Lower leg skin (tissue), 4 donors: ENCODE measurements at places on chromosomes 2 and 18.

DNA sequence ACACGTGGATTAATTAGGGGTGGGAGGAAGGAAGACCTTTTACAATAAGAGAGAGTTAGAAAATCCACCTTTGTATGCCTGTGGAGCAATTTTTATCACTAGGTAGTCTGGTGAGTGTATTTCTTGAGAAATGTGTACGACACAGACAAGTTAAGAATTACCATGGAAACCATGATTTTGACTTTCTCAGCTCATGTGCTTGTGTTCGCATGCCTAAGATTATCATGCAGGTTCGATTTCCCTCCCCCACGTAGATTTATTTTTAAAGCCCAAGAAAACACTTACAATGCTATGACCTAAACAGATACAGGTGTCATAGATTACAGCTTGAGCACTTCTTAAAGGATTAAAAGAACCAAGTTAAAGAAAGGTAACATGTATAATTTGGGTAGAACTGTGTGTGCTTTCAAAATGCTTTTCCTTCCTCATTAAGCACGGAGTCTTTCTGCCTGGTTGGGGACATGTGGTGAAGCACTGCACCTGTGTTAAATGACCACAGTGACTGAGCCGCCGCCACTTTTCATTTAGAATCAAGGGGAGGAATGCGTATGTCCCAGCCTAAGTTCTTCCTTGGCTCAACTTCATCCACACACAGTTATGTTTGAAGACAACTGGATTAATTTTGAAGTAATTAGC, 16.6 kb downstream of the SERTAD2 start:
- DNase-seq: peak; percentile 75

DNA sequence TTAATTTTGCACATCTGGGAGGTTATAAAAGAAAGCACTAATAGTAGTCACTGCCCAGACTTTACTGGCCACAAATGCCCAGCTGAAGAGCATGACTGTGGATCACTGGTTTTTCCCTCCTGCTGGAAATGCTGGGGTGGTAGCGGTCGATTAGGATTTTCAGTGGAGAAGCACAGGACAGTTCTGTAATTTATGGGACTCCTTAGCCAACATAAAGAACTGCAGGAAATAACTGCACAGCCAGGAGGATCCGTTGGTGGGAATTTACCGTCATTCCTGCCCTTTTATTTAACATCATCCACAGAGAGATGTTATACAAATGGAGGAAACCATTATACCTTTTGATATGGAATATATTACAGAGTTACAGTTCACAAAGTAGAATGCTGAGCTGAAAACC, 61.5 kb downstream of the TNFRSF11A start:
- DNase-seq: no peak

GRCh38 chr18:58727776-58728500, 56.7 kb downstream of the MALT1 start:
- DNase-seq: no peak

DNA sequence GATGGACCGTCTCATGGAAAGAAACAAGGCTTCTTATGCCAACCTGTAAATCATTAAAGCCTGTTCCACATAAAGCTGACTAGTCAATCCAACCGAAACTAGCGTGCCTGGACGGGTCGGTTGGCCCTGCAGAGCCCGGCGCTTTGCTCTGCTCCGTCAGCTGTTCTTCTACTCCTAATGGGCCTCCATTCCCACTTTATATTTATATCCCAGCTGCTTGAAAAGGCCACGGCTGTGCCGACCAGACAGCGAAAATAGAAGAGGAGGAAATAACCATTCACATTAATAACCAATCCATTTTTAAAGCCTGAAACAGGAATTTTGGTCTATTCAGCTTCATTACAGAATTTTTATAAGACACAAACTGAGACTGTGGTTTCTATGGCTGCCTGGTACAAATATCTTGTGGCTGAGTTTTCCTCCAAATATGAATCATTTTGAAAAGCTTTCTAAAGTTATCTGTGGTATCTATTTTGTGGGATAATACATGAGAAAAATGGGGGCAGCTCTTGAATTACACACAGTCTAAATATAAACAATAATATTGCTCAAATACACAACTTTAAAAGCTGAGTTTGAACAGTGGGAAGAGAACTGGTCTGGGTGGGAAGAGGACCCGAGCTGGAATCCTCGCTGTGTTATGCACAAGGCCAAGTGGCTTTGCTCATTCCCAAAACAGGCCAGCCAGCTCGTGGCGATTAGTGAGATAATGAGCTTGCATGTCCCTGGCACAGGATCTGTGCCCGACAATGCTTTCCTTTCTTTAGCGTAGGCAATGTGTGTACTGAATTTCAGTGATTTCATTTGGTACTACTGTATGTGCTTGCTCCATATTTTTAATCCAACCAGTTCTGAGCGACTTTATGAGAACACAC, 10.5 kb upstream of the FAM124B start:
- DNase-seq: peak; percentile 41

- peak; percentile 31 for DNase-seq
Measured at GRCh38 chr18:48154828-48155227, 224.4 kb upstream of the SMAD2 start.

DNA sequence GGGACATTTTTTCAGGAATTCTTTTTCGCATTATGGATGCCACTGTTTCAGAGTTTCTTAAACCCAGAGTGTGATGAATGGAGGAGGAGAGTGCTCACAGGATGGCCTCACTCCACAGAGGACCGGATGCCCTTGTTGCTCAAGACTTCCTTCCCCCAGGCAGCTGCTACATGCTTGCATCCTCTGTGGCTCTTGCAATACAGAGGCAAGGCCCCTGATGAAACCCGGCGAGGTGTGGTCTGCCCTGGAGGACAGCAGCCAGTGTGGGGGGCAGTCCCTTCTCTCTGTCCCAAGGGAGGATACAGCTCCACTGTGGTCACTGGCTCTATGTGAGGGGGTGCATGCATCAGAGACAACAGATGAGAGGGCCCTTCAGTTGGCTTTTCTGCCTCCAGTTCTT, 109.6 kb downstream of the SH3RF3 start:
- DNase-seq: peak; percentile 92

GRCh38 chr2:1707771-1708418, 36.4 kb downstream of the PXDN start:
- DNase-seq: peak; percentile 59

GRCh38 chr2:216492597-216493333, 5.9 kb upstream of the RPL37A start:
- DNase-seq: no peak

DNA sequence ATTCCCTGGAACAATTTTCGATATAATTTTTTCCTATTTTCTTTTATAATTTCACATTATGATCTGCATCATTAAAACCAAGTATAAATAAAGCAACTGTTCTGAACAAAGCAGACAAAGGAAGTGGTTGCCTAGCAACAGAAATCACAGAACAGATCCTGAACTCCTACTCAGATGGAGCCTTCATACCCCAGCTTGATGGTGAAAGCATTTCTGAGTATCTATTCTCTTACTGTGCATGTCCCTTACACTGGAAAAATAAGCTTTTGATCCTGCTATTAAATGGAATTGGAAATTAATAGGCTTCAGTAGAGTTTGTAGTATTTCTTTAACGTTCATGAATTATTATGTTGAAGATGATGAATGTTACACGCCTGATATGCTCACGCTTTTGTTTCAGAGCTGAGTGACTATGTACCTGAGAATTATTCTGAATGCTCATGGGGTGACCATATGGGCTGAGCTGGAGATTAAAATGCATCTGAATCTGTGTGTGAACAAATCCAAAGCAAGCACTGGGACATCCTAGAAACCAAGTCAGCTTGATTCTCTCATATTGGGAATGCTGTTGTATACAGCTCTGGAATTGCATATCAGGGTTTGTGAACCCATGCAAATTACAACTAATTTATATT, 254.0 kb downstream of the KCNJ3 start:
- no peak for DNase-seq

DNA sequence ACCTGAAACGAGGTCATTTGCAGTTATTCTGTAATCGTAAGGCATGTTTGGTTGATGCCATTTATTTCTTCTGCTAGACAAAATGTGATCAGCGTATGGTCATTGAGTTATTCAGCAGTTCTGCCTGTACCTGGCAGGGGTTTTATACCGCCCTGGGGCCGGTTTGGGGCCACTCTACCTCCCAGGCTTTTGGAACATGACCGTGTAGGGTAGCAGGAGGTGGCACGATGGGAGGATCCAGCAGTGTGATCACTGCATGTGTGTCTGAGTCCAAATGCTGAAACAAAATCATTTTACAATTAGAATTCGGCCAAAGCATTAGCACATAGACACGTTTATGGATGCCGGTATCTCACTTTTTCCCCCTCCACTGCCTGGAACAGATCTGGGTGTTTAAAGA, 26.7 kb downstream of the LPIN1 start:
- no peak for DNase-seq

DNA sequence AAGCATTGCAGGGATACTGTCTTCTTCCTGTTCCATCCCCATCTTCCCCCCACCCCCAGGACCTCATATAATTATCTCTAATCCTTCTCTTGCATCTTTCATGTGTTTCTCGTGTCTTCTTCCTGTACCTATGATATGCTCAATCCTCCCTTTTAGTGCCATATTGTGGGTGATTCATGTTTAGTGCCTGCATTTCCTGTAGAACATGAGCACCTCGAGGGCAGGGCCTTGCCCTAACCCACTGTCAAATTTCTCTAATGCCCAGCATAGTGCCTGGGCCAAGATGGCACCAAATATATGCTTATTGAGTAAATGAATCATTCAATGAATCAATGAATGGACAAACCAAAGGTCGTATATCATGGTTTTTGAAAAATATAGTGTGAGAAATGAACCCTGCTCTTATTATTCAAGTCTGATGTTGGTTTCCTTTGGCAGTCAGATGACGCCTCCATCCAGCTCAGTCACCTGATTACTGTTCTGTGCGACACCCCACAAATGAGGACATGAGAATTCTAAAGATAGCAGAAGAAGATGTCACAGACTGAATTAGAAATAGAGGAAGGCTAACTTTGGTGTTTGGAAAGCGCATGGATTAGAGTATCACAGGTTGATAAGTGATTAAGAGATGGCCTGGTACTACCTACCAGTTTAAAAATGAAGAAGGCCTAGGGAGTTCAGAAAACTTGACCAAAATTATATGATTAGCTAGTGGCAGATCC, 278.4 kb downstream of the PRKCE start:
- no peak for DNase-seq

- DNase-seq: no peak
Measured at GRCh38 chr2:216306868-216307267, 65.4 kb downstream of the MARCHF4 start.

- DNase-seq: no peak
Measured at GRCh38 chr2:99561804-99562203, 72.0 kb upstream of the REV1 start.

GRCh38 chr2:96205888-96206287, 2.7 kb downstream of the STARD7 start:
- no peak for DNase-seq

- DNase-seq: peak; percentile 93
Measured at GRCh38 chr2:7044253-7045250, 127.3 kb downstream of the RNF144A start.

GRCh38 chr2:235493775-235494715, at the start of gene AGAP1:
TSS of gene AGAP1 (plus strand) at chr2:235494043.
- DNase-seq: peak; percentile 97

GRCh38 chr2:202152104-202152715, 79.2 kb downstream of the KIAA2012 start:
- no peak for DNase-seq

- no peak for DNase-seq
Measured at GRCh38 chr2:105272176-105272575, 30.6 kb downstream of the GPR45 start.

DNA sequence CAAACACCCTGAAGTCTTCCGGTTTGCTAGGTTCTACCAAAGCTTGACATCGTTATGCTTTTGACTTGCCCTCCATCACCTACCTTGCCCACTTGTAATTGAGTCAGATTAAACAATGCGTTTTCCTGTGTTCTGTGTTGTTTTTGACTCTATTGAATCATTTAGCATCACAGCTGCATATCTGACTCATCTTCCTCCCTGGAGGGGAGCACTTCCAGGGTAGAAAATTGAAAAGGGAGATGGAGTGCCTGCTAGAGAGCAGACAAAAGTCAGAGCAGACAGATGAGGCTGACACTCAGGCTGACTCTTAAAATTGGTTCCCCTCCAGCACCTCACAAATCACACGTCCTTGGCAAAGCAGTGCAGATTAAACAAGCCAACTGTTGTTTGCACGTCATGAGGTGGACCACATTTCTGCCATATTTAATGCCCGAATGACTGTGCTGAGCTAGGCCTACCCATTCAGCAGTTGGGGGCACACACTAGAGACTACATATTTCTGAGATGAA, 2.2 kb downstream of the MPP4 start:
- DNase-seq: no peak

- DNase-seq: no peak
Measured at GRCh38 chr18:68721681-68722583, 7.0 kb upstream of the TMX3 start.

DNA sequence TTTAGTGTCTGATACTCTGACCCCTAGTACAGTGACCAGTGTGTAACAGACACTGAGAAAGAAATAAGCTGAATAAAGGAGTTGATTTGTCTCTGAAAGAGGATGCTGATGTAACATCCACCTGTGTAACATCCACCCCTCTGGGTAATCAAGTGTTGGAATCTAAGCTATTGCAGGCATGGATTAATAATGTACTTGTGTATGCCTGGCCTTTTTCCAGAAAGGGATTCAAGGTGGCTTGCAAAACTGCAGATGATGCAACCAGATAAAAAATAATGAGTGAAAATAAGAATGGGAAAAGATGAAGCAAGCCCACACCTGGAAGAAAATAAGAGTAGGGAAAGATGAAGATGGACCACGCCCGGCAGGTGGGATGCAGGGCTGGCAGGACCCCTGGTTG, 48.2 kb upstream of the FOXI3 start:
- no peak for DNase-seq

- DNase-seq: no peak
Measured at GRCh38 chr2:231541645-231542044, 11.4 kb upstream of the NMUR1 start.

DNA sequence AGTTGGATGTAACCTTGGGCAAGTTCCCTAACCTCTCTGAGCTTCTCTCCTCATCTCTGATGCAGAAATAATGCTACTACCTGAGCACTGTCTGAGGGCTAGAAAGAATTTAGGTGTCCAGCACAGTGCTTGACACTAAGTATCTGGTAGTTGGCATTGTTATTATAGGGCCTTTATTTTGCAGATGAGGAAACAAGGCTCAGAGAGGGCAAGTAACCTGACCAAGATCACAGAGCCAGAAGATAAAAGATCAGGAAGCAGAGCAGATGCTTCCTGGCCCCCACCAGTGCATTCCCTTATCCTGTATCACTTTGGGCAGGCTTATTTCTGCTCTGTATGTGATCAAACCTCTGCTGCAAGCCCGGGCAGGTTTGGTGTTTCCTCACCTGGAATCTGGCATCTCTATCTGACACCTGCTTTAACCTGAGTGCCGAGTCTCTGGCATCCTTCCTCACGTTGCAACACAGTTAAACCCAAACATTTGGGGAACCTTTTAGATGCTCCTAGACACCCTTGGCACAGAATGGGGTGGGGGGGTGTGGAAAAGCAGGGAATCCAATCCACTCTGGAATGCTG, 69.9 kb downstream of the PLB1 start:
- peak; percentile 81 for DNase-seq

DNA sequence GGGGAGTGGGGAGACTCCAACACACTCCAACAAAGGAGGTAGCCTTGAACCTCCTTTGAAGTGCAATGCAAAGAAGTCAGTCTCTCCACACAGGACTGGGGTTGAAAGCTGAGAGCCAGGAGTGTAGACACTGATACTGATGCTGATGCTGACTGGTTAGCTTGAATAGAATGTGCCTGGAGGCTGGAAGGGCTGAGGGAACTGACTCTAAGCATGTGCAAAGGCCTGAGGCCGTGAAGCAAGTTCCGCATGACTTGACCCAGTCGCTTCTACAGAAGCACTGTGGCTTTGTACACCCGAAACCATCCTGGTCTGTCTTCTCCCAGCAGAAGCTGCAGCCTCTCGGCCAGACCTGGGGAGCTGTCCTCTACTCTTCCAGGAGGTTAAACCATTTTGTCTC, 10.4 kb downstream of the FOXI3 start:
- peak; percentile 49 for DNase-seq
